Activated T-cell treated with anti-CD3 and anti-CD28 coated beads, Interleukin-2, amount 50 U/mL, for 4 hours (primary cell): ENCODE measurements at places on chromosomes 11 and 22. TPM values are rescaled to one million over a fixed set of nuclear protein-coding genes. Genes with fewer than 3 reads are reported as not detected.

DNA sequence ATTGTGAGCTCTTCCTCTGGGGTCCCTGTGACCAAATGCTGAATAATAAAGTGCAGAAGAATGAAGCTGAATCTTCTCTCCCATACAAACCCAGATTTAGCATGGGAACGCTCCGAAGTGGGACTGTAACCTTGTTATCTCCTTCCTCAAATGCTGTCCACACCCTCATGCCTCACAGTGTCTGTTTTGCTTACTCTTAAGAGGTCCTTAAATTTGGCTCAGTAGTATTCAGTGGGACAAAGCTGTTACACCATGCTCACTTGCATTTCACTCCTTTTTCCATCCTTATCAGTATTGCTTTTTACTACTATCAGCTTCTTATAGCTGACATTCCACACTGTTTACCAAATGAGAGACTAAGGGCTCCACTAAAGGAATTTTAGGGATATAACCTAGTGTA, 13.8 kb upstream of the AMOTL1 start:
- no peak for DNase-seq

- DNase-seq = no peak
Measured at GRCh38 chr22:44861245-44861644, 108.9 kb downstream of the ARHGAP8 start.

GRCh38 chr22:28867191-28867590, 16.2 kb upstream of the ZNRF3 start:
- DNase-seq = no peak

GRCh38 chr11:12794576-12795230, 120.5 kb downstream of the TEAD1 start:
- DNase-seq = no peak

TUT1 gene
- 39.4 TPM for total RNA-seq
